A172 (cell line): ENCODE measurements at places on chromosomes 13 and 19. TPM values are rescaled to one million over a fixed set of nuclear protein-coding genes. Genes with fewer than 3 reads are reported as not detected.

Gene ZNF675
- 19.2 and 34.0 TPM in 2 replicates for total RNA-seq

Gene ERICH4
- not detected in 2 replicates for total RNA-seq

Gene STARD13
- total RNA-seq, result 8.3 and 9.0 TPM in 2 replicates

Gene PBX4
- total RNA-seq, result 3.6 and 3.9 TPM in 2 replicates

Gene ATF5
- total RNA-seq, result 30.3 and 35.6 TPM in 2 replicates

Gene FLT3LG
- total RNA-seq, result 4.7 and 6.2 TPM in 2 replicates

Gene ZNF799
- total RNA-seq, result 4.9 and 7.5 TPM in 2 replicates

Gene IL11
- total RNA-seq, result 8.4 and 9.4 TPM in 2 replicates

Gene ZGLP1
- 1.3 and 1.5 TPM in 2 replicates for total RNA-seq

Gene HPN
- not detected in 2 replicates for total RNA-seq

Gene CABP5
- total RNA-seq, result not detected in 2 replicates

Gene TNFRSF19
- 6.0 and 6.5 TPM in 2 replicates for total RNA-seq

Gene ZNF493
- 6.3 and 8.3 TPM in 2 replicates for total RNA-seq

Gene SLC25A23
- 65.8 and 105 TPM in 2 replicates for total RNA-seq

Gene ANKRD24
- total RNA-seq, result 0.41 and 0.53 TPM in 2 replicates

Gene EDNRB
- total RNA-seq, result not detected in 2 replicates

Gene IGFL3
- total RNA-seq, result 0.53 TPM in 1 of 2 replicates, not detected in the other

Gene TMEM238
- 1.2 TPM in 1 of 2 replicates, not detected in the other for total RNA-seq

Gene NLRP5
- 0.24 TPM in 1 of 2 replicates, not detected in the other for total RNA-seq

Gene CYP4F12
- total RNA-seq, result 1.3 and 1.6 TPM in 2 replicates

Gene ZNF529
- 6.8 and 7.7 TPM in 2 replicates for total RNA-seq

Gene LRP3
- 85.2 and 86.5 TPM in 2 replicates for total RNA-seq

Gene MYO1F
- total RNA-seq, result 0.02 TPM in 1 of 2 replicates, not detected in the other

Gene SIGLEC6
- not detected in 2 replicates for total RNA-seq

Gene KBTBD6
- 10.3 and 11.6 TPM in 2 replicates for total RNA-seq

Gene ARHGAP35
- 11.5 and 14.1 TPM in 2 replicates for total RNA-seq

Gene CCDC70
- not detected in 2 replicates for total RNA-seq

Gene APLP1
- 39.8 and 52.5 TPM in 2 replicates for total RNA-seq

Gene ZNF677
- 5.2 and 9.3 TPM in 2 replicates for total RNA-seq
